Neuronal stem cell (in vitro differentiated cells): ENCODE measurements at places on chromosomes 2 and 18.
A peak's percentile ranks its signal among the peaks of the same experiment; 100 is the strongest.

GRCh38 chr2:220046507-220046906 lies 419.1 kb downstream of the SLC4A3 start:
- no peak for DNase-seq

- no peak for DNase-seq
Measured at GRCh38 chr2:46377101-46377581, 79.9 kb downstream of the EPAS1 start.

DNA sequence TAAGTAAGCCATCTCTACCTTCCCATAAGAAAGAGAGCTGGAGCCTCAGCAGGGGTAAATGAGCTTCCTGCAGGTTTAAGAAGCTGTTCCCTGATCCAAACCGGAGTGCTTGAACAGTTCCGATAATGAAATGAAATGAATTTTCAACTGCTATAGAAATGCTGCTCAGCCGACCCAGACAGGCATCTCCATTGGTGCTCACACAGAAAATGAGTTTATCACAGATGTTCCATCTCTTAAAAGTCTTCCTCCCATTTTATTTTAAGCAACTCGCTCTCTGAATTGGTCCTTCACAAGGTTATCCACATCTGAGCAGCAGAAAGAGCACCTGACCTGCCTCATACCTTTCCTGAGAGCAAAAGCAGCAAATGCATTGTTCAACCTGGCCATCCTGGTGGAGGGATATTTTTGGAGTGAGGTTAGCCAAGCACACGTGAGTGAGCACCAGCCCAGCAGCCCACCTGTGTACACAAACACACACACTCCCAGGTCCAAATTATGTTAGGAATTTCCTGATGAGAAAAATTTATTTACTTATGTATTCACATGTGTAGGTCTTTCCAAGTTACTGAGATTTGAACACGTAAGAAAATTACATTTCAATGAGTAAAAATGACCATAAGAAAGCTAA lies 42.2 kb upstream of the CCDC68 start:
- DNase-seq: no peak

DNA sequence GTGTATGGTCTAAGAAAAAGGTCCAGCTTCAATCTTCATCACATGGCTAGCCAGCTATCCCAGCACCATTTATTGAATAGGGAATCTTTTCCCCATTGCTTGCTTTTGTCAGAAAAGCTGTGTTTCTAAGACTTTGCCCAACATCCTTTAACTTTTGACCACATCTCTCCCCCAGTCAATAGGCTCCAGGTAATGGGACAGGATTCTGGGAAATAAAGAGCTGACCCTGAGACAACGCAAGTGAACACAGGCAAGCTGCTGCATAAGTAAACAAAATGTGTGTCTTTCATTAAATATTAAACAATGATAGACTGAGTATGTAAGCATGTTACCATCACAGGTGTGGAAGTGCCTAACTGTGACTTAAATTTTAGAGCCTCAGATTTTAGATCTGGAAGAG lies 23.0 kb downstream of the FAM110C start:
- DNase-seq: no peak

DNA sequence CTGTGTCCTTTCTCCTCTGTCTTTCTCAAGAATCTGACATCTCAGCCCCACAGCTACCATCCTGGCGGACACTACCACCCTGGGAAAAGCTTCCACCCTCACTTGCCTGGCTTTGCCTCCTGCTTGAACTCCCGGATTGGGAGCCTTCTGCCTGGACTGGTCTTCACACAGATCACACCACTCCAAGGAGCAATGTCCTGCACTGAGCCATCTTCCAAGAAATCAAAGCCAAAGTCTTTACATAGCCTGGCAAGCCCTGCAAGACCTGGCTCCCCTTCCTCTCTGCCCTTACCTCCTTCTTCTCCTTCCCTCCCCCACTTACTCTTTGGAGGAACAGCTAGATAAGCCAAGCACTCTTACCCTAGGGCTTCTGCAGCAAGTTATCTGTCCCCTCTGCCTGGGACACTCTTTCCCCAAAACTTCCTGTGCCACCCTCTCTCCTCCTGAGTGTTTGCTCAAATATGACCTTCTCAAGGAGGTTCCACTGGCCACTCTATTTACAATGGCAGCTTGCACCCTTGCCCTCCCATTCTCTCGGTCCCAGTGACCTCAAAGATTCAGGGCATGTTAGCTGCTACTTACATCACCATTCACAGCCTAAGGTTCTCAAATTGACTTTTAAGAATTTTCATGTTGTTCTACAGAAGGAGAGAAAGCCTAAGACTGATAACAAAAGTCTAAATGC lies 9.7 kb downstream of the ATP8B1 start:
- DNase-seq: no peak

DNA sequence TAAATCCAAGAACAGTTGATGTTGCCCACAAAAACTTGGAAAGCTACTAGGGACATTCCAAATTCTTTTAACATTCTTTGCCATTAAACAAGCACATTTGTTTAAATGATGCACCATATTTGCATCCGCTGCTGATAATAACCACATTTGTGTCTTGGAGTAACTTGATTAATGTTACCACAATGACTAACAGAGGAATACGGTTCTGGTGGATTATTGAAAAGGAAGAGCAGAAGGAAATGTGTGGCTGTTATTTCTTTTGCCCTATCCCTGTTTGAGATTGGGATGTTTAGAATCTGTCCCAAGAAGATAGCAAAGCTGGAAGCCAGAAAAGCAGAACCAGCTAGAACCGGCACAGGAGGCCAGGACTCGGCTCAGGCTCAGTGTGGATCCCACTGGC lies 39.2 kb upstream of the RASGRP3 start:
- DNase-seq: no peak

DNA sequence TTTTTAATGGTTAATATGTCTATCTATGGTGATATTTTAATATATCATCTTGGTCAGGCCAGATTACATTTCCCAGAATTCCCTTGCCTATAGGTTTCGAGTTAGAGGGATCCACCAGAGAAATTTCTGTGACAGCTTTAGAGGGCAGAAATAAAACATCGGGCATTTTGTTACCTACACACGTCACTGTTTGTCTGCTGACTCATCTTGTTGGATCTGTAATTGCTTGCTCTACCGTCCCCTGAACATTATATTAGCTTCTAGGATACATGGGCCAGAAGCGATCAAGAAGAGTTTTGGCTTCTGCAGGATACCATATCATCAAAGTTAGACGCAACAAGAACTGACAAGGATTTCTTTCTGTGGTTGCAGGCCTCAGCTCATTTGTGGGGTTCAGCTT lies 795.8 kb upstream of the GCFC2 start:
- no peak for DNase-seq

- DNase-seq: no peak
Measured at GRCh38 chr18:62289047-62289446, 36.1 kb upstream of the TNFRSF11A start.

DNA sequence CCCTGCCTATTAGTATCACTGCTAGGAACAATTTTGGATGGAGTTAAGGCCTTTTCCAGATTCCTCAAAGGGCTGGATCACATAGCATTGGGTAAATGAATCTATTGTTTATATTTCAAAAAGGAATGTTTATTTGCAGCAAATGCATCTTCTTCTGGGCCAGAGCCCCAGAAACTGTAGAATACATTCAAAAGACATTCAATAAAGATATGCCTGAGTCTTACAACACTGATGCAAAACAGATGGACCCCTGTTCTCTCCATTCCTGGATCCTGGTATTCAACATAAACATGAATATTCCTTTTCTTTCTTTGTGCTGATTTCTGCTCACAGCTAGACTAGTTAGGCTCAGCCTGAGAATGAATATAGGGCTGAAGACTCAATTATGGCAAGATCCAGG lies 227.2 kb upstream of the KLHL29 start:
- DNase-seq: no peak

- no peak for DNase-seq
Measured at GRCh38 chr2:216698895-216699294, 3.5 kb upstream of the IGFBP5 start.

DNA sequence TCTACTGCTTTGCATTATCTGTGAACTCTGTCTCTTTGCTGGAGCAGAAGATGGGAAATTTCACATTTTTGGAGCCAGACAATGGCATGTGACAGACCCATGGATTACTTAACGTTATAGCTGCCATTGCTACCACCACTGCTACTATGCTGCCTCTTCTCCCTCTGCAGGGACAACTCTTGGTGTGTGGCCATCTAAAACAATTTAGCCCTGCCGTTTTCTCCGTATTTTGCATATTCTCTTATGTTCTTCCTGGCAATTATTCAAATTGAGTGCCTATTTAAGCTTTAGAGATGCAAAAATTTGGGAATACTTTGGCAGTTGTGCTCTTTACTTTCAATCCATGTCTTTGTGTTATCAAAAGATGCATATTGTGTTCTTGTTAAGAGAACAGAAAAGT lies 386.8 kb downstream of the XIRP2 start:
- no peak for DNase-seq

DNA sequence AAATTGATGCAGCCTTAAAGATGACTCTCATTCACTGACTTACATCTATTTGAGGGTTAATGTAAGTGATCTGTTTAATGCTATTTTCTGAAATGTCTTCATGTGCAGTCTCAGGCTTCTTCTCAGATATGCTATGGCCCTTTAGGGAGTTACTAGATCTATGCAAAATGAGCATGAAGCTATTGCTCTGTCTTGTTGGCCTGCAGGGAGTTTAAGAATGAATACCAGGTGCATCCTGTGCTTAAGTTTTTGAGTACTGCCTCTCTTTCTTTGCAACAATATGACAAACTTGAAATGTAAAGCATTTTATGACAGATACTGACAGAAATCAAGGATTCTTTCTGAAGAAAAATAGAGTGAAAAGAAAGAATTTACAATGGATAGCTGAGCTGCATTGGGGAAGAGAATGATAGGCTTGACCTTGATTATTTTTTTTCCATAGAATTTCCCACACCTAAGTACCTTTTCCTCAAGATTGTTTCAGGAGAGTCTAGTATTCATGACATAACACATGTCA lies 1058.3 kb upstream of the TMEFF2 start:
- no peak for DNase-seq

- no peak for DNase-seq
Measured at GRCh38 chr2:9497017-9497416, 22.7 kb downstream of the IAH1 start.

GRCh38 chr18:79371561-79372121 lies 24.1 kb upstream of the NFATC1 start:
- no peak for DNase-seq

GRCh38 chr18:77059294-77059916 lies 73.2 kb downstream of the MBP start:
- DNase-seq: no peak

DNA sequence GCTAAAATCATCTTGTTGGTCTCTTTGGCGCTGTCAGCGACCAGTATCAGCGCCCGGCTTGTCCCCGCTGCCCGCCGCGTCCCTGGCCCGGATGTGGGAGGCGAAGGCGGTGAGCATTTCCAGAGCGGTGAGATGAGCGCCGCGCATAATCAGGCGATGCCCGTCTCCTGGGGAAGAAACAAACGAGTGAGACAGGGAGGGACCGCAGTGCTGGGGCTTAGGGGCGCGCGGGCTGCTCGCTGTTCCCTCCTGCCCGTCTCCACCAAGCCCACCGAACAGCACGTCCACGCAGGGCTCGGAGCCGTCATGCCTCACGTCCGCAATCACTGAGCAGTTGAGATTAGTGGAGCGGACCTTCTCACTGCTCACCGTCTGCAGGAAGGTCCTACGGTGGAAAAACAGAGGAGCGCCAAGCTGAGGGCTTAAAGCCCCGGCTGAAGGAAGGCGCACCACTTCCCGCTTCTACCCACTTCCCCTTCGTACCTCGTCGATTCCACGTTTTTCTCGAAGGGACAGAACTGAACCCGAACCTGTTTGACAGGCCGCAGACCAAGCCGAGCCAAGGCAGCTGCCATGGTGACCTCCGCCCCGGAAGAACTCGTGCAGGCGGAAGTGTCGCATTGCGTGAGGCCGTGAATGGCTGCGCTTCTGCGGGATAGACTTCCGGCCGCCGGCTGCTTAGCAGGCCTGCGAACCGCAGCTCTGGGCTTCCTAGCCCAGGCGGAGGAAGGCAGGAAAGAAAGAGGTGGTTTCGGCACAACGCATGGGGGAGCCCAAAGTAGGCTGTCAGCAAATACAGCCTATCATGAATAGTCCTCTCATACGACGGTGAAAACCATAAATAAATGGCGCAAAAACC lies at the start of gene MRPL53:
Gene MRPL53 (minus strand): TSS at position 595 of the 859 bp plus-strand sequence. CDS start 20 bp downstream, at position 575.
- peak; percentile 89 for DNase-seq

DNA sequence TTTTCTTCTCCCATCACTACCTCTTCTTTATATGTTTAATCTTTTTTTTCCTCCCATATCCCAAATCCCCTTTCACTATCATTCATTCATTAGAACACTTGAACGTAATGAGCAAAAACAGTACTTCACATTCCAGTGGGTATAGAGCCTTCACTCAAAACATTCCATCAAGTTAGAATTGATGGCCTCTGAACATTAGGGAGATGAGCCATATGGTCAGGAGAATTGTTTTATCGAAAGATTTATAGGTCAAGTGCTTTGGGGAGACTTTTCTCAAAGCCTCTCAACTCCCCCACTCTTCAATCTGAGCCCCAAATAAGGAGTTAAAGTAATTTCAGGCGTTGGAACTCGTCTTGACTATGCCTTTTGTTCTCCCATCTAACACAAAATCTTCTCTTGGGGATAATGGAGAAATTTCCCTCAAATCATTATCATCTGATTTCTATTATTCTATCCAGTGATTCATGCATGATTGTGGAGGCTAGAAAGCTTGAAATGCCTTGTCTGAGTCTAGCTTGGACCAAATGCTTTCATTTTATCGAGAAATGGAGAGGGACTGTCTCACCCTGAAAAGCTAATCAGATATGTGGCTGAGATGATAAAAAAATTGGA lies 79.2 kb downstream of the KIAA2012 start:
- DNase-seq: no peak

GRCh38 chr2:165766326-165766927 lies 27.6 kb downstream of the GALNT3 start:
- no peak for DNase-seq

- DNase-seq: no peak
Measured at GRCh38 chr18:55338978-55339650, 248.9 kb downstream of the TCF4 start.

DNA sequence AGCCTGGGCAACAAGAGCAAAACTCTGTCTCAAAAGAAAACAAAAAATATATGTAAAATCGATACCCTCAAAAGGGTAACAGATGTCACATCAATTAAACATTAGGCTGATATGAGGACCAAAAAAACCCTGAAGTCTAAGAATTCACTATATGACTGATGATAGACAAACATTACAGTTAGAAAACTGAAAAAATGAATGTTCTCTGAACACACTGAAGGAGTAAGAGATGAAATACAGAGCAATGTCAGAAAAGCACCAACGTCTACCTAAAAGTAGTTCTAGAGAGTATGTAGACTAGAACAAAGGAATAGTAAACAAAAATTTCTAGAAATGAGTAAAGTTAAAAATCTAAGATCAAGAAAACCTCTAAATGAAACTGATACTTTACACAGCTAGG lies 81.9 kb downstream of the SLC66A3 start:
- DNase-seq: no peak

GRCh38 chr2:88027697-88028389 lies 11.5 kb upstream of the RNU2-63P start:
- DNase-seq: no peak

DNA sequence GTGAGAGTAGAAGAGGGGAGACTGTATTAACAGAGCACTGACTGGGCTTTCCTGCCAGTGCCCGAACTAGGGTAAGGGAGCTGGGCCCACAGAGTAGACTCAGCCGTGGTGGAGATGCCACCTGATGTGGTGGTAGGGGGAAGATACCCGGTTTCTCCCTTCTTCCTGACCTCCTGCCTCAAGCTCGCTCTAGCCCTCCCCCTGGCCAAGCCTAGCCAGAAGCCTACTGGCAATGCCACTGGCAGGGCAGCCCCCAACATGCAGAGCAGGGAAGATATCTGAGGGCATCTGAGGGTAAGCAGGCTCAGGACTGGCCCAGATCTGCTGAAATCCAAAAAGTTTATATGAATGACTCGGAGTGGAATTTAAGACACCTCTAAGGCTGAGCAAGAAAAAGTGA lies 162.6 kb upstream of the SMAD2 start:
- DNase-seq: no peak

GRCh38 chr18:26119246-26119645 lies 14.4 kb upstream of the PSMA8 start:
- no peak for DNase-seq
